ENCODE measurements at places on chromosomes 12 and 14. TPM values are rescaled to one million over a fixed set of nuclear protein-coding genes. Genes with fewer than 3 reads are reported as not detected.

The TAS2R46 gene
- 1.5 TPM for total RNA-seq

The IL26 gene
- total RNA-seq, result not detected

The OASL gene
- 0.20 TPM for total RNA-seq

The LMNTD1 gene
- total RNA-seq, result not detected

The SRSF5 gene
- 308 TPM for total RNA-seq

The PPP4R4 gene
- total RNA-seq, result 4.6 TPM

The RNASE1 gene
- total RNA-seq, result 430 TPM

The ATG101 gene
- 35.1 TPM for total RNA-seq

The CLEC4A gene
- total RNA-seq, result 7.9 TPM

The SDR9C7 gene
- total RNA-seq, result not detected

The PELI2 gene
- 33.9 TPM for total RNA-seq

The PLBD1 gene
- total RNA-seq, result 4.8 TPM

The NR1H4 gene
- total RNA-seq, result not detected

The MIPOL1 gene
- 16.7 TPM for total RNA-seq

GRCh38 chr12:30438601-30439041 is 257.0 kb downstream of the IPO8 start:
- DNase-seq, result no peak

- no peak for DNase-seq
These were observed 33.9 kb downstream of the NUMB start for GRCh38 chr14:73424453-73424852.

DNA sequence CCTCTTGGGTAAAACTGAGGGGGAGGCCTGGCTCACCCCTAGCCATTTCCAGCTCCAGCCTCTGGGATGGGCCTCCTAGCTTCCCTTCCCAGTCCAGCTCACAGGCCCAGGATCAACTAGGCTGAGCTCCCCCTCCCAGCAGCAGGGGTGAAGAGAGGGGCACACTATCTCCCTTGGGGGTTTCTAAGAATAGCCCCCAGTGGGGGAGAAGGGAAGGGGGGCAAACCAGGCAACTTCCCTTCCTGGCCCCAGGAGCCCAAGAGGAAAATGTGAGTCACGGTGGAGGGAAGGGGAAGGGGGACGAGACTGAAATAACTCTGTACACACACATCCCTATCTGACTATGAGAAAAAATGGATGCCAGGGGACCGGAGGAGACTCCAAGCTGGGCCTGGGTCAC is 9.0 kb downstream of the ADCY6 start:
- no peak for DNase-seq

GRCh38 chr14:75158843-75159614 is 17.4 kb downstream of the TMED10 start:
- no peak for DNase-seq

DNA sequence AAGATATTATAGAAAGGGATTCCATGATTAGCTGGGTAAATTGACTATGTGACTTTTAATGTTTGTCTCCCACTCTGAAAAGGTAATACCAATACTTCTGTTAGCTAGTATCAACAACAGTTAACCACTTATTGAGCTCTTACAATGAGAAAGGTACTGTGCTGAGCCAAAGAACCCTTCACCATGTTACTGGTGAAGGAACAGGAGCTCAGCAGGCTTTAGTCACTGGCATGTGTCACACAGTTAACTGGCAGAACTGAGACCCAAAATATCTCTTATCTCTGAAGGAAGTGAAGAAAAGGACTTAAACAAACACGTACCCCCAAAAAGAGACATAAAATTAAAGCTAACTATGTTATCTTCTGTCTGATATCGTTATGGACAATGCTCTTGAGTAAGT is 170.6 kb downstream of the MED13L start:
- DNase-seq, result no peak

DNA sequence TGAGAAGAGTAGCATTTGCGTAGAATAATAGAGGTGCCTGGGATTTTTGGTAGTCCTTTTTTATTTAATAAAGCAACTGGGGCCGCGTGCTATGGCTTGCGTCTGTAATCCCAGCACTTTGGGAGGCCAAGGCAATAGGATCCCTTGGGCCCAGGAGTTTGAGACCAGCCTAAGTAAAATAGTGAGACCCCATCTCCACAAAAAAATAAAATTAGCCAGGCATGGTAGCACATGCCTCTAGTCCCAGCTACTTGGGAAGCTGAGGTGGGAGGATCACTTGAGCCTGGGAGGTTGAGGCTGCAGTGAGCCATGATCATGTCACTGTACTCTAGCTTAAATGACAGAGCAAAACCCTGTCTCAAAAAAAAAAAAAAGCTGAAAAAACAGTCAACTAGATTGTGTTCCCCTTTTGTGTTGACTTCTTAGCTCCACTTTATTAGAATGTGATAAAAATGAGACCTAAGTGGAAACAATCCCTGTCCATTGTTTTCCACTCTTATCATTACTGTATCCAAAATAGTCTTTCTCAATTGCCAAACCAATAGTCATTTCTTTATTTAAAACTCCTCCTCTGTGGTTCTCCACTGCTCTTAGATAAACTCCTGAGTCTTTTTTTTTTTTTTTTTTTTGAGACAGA is 7.4 kb downstream of the PRKCH start:
- DNase-seq, result no peak

- DNase-seq, result no peak
These were observed 63.9 kb upstream of the PTGR2 start for GRCh38 chr14:73787486-73788316.

DNA sequence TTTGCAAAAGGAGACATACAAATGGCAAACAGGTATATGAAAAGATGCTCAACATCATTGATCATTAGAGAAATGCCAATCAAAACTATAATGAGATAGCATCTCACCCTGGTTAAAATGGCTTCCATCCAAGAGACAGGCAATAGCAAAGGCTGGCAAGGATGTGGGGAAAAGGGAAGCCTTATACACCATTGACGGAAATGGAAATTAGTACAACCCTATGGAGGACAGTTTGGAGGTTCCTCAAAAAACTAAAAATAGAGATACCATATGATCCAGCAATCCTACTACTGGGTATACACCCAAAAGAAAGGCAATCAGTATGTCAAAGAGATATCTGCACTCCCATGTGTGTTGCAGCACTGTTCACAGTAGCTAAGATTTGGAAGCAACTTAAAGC is 17.3 kb upstream of the CKAP4 start:
- no peak for DNase-seq

DNA sequence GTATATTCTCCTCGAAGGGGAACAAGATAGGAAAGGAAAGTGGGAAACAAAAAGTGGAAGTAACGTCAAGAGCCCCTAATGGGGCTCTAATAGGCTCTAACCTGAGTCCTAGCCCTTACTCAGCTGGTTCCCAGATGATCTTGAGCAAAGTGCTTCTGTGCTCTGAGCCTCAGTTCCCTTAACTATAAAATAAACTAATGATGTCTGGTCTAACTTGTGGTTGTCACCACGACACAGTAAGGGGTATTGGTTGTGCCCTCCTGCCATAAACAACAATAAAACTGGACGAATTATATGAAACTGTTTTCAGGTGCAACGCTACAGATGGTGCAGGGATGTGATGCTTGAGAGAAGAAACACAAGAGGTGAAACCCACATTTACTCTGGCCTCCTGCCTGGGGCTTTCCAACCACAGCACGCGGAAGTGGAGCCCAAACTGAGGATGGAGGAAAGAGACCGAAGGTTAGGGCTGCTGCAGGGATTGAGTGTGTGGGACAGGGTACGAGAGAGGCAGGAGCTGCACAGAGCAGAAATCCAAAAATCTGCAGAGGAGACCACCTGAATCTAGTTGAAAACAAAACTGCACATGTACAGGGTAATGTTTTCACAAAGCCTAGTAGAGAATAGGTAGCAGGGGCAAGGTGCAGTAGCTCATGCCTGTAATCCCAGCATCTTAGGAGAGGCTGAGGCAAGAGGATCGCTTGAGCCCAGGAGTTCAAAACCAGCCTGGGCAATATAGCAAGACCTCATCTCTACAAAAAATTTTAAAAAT is 45.6 kb upstream of the BCL2L14 start:
- DNase-seq, result no peak

DNA sequence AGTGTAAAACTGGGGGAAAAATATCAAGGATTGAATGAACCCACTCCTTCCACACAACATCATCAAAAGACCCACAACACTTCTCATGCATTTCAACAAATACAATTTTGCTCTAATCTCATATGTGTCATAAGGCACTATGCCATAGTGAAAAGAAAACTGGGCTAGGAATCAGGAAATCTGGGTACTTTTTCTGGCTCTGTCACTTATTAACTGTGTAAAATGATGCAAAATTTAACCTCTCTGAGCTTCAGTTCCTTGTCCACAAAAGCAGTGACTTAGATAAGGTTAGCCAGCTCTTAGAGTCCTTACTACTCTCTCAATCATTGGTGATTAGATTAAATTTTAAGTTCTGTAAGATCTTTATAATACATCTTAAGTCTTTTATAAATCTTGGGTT is 250.5 kb upstream of the SOX5 start:
- DNase-seq, result no peak

GRCh38 chr14:89444044-89444443 is 27.0 kb upstream of the FOXN3 start:
- DNase-seq, result no peak

DNA sequence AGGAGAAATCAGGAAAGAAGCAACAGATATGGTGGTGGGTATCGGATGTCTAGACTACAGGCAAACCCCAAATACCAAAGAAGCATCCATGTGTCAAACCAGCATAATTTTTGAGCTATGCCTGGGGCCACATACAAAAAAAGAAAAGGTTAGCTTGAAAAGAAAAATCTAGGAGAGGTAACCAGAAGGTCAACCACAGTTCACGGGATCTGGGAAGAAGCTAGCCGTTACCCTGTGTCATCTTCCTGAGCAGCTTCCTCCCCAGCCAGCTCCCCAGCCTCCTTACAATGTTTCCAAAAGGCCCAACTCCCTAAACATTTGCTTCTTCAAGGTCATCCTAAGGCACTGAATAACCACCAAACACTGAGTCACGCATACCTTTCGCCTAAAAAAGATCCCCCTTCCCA is 3.1 kb downstream of the SINHCAF start:
- no peak for DNase-seq

- no peak for DNase-seq
These were observed 32.5 kb downstream of the FBXO34 start for GRCh38 chr14:55303691-55304145.

GRCh38 chr14:81534510-81535074 is 939 bp upstream of the SEL1L start:
- no peak for DNase-seq

DNA sequence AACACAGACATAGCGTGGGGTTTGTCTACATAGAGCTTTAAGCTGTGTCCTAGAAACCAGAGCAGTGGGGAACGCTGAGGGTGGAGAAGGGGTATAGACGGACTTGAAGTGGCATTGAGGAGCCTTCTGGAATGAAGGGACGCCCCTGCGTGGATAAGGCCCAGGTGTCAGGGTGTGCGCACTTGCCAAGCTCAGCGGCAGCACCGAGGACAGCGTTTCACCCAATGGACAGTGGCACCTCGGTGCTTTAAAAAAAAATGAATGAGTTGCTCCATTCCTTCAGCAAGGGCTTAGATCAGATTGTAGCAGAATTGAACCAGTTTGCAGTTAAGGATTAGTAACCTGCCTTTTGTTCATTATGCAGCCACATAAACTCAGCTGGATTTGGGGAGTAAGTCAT is 33.6 kb upstream of the MMP17 start:
- DNase-seq, result no peak

DNA sequence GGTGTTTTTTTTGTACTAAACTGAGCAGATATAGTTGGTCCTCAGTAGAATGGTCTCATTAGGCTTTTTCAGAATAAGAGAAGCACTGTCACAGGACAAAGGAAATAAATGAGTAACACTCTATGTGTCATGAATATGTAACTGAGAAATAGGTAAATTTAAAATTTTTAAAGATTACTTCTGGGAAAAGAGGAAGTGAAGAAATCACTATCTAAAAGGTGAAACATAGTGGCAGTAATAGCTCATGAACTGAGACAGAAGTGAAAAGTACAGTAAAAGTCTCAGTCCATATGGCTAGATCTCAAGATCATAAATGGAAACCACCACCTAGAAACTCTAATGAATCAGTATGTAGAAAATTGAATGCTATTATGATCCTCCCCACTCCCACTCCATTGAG is 89.3 kb upstream of the TTC7B start:
- no peak for DNase-seq

- no peak for DNase-seq
These were observed 3.5 kb downstream of the FBXO34 start for GRCh38 chr14:55274751-55275150.

GRCh38 chr12:56222531-56222895 is 791 bp upstream of the RNF41 start:
- no peak for DNase-seq

DNA sequence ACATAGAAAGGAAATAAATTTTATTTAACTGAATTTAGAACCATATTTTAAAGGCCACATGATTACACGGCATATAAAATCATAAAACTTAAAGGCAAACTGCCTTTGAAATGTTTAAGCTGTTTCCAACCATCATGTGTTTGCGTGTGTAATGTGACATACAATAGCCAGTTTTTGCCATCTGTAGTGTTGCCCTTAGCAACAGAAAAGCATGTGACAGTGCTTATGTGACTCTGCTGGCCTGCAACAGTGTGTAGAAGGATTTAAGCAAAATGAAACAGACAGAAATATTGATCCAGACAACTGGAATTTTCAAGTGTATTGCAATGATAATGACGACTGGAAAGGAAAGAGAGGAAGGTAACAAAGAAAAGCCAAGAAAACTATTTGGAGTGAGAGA is 49.5 kb downstream of the TSPAN19 start:
- DNase-seq, result no peak

DNA sequence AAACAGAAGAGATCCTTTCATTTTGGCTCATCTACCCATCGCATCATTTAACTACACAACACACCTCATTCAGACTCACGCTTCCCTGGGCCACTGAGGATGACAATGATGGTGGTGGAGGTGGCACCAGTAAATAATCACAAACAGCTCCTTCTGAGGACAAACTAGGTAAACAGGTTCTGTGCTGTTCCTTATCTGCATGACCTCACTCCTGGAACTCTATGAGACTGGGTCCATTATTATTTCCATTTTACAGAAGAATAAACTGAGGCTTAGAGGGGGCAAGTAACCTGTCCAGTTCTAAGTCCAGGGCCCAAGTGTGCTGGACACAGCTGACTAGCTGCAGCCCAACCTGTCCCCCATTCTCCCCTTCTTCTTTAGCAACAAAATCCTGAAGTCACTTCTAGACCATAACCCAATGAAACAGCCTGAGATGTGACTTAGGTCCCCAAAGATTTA is 50.4 kb downstream of the ITPK1 start:
- DNase-seq, result no peak

DNA sequence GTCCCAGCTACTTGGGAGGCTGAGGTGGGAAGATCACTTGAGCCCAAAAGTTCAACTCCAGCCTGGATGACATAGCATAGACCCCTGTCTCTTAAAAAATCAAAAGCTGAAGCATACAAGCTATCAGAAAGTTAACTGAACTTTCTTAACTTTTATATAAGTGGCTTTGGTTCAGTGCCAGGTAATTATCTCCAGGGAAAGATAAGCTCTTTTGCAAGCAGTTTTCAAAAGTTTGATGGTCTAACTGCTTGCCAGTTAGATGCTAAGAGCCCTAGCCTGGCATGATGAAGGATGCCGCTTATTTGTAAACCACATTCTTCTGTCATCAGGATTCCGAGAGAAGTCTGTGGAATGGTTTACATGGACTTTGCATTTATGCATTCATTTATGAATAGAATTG is 409.1 kb downstream of the AEBP2 start:
- DNase-seq, result no peak

- DNase-seq, result no peak
These were observed 181.2 kb downstream of the TMTC2 start for GRCh38 chr12:82867762-82868500.

- no peak for DNase-seq
These were observed 8.6 kb downstream of the EDDM3A start for GRCh38 chr14:20754308-20754707.

GRCh38 chr12:26188127-26188526 is 7.2 kb upstream of the SSPN start:
- DNase-seq, result no peak

Data from tibial nerve (tissue), 4 donors.